ENCODE measurements at places on chromosomes 2 and 18.
A peak's percentile ranks its signal among the peaks of the same experiment; 100 is the strongest.

DNA sequence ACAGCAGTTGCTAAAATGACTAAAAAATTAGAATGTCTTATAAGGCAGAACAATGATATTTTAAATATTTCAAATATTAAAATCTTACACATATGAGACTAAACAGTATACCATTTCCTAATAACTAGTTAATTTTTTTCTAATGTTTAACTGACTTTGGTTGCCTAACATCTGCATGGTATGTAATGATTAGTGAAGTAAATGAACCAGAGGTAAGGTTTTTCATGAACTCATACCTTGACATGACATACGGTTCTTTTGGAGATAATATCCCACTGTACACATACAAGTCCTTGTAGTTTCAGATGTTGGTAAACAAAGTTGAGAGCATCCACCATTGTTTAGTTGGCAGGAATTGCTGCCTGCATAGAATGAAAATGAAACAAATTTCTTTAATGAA is 1360.2 kb downstream of the LRP1B start:
- no peak for DNase-seq

DNA sequence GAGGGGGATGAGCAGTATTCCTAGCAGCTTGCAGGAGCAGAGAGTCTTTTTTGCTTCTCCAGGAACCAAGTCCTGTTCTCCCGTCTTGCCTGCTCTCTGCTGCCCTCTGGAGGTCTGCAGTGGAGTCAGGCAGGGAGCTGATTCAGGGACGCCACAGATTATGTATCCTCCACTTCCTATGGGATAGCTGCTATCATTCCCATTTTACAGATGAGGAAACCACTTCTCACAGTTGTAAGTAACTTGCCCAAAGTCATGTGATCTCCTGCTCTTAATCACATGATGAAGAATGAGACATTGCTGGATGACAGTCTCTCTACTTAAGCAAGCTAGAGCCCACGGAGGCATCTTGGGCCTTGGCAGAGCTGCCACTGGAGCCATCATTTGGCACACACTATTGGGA is 8.3 kb downstream of the SLC4A5 start:
- DNase-seq = peak; percentile 69

- DNase-seq = no peak
Measured at GRCh38 chr2:241742320-241742939, 8.0 kb downstream of the D2HGDH start.

DNA sequence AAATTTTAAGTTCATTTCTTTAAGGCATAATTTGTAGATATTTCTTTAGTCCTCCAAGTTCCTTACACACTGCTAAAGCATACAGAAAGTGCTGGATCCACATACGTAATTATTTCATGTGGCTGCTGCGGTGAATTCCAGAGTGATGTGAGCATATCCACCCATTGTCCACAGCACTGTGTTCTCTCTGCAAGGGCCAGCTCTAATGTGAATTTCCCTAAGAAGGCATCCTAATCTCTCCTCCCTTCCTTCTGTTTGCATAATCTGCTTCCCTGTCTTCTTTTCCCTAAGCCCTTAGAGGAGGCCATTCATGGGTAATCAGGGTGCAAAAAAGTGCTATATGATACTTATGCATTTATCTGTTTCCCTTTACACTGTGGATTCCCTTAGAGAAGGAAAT is 57.2 kb downstream of the COBLL1 start:
- DNase-seq = no peak

GRCh38 chr18:70674896-70675295 is 386.1 kb downstream of the SOCS6 start:
- no peak for DNase-seq

DNA sequence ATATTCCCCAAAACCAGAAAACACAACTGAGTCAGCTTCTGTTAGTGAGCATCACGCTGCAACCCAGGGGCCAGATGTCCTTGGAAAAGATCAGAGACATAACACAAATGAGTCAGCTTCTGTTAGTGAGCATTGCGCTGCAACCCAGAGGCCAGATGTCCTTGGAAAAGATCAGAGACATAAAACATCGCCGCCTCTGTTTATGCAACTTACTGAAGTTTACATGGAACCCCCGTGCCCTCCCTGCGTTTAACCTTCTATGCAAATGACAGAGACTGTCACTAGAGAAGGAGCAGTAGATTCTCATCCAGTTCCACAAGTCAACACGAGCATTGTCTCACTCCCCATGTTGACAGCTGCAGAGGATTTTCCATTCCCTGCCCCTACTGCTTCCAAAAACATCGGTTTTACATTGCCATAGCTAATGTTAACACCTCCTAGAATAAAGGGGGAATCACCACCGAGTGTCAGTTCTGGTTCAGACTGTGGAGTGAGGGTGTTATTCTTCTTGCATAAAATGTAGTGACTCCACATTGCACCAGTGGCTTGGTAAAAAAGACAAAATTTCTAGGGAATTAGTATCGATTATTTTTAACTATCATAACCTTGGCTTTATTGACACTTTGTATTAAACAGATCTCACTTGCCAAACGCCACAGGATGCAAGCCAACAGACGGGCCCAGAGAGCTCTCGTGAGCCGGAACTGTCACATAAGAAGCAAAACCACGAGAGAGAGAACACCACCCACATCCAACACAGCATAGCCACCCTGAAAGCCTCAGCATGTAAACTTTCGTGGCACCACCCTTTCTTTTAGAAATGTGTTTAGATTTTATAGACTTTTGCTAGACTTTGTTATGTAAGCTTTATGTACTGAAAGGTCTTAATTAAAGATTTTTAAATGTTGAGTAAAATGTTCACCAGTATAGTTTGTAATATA is 87.7 kb downstream of the SH3YL1 start:
- DNase-seq = peak; percentile 70

- no peak for DNase-seq
Measured at GRCh38 chr2:74548900-74549826, 4.6 kb downstream of the LOXL3 start.

DNA sequence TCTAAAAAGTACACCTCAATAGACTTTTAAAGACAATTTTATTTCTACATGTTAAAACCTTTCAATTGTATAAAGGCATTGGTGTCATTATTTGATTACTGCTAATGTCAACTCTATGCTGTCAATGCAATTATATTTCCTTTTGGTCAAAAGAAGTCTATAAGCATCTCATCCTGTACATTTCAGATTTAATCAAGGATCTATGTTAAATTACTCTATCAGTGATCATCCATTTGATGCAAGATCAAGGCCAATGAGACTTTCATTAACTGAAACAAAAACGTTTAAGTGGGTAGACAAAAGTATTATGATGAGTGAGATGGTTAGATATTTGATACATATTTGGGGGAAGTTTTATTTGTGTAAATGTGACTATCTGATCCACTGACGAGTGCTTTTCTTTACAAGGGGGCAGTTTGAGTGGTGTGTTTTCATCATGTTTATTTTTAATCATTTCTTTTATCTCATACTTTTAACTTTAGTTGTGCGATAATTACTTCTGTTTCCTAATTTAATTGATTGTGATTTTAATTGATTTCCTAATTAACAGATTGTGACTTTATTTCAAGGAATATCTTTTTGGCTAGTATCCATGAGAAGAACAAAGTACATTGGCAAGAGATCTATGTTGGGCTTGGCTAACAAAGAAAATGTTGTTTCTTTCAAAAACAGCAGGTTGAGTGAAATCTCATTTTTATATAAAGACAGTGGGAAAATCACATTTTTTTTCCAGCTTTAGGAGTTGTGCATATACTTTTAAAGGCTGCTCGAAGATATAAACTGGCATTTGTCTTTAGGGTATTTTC is 1.1 kb downstream of the ARHGAP28 start:
- no peak for DNase-seq

GRCh38 chr2:30803281-30803680 is 4.0 kb downstream of the CAPN13 start:
- DNase-seq = no peak

DNA sequence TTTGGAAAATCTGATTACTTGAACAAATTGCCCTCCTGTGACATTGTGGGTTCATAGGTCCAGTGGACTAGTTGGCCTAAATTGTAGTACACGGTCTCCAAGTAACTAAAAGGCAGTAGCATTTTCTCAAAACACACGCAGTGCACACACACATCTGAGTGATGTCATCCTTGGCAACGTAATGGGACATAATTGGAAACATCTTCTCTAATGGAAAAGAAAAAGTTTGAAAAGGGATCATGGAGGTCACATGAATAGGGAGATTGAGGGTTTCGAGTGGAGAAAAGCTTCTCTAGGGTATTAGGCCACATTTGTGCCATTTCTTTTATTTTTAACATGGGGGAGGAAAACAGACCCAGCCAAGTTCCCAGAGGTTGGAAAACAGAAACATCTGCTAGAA is 93.3 kb downstream of the MAP4K4 start:
- DNase-seq = no peak

- DNase-seq = no peak
Measured at GRCh38 chr2:61135510-61135909, 26.5 kb upstream of the C2orf74 start.

- DNase-seq = no peak
Measured at GRCh38 chr2:26269571-26270158, 24.9 kb downstream of the HADHB start.

- no peak for DNase-seq
Measured at GRCh38 chr2:239564587-239564986, 163.8 kb upstream of the HDAC4 start.
